ENCODE measurements at places on chromosomes 2 and 18.

DNA sequence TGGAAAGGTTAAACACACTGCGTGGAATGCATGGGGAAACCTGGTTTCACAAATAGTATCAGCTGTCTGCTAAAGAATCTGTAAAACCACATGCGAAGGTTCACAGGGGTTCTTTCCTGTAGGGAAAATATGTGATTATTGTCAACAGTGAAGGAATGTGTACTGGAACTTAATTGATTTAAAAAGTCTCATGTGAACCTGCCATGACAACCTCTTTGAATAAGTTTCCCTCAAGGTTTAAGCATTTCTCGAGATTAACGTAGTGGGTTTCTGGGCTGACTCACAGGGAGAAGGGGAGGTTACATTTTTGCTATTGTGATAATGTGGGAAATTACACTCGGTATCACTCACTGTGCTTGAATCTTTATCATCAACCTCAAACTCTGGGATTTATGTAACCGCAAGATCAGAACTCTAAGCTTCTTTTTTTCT lies 28.2 kb upstream of the IL1R1 start:
- no peak for DNase-seq

DNA sequence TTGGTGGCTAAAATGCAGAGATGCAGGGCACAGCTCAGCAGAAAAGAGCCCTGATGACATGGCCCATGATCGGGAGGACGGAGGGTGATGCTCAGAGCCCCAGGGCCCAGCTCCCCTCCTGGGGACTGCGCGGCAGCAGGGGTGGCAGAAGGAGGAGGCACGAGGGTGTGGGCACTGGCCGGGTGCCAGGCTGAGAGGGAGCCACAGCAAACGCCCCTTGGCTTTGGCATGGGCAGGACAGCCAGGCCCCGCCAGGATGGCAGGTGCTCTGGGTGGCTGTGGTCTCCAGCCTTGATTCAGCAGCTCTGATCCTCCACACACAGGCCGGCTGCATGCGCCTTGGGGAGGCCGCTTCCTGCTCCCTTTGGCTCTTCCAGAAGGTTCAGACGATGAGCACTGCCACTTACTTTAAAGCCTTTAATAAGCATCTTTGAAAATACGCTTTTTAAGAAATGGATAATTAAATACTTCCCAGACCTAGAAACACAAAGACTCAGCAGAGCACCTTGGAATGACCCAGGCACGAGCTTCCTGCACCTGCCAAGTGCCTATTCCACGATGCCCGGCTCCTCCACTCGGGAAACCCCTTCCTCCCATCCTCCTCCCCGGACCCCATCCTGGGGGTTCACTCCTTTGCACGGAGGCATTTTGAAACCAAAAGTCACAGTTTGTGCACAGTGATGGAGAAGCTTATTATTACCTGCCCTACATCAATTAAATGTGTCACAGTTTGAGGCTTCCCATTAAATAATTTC lies 78.5 kb upstream of the SNTG2 start:
- DNase-seq: no peak

DNA sequence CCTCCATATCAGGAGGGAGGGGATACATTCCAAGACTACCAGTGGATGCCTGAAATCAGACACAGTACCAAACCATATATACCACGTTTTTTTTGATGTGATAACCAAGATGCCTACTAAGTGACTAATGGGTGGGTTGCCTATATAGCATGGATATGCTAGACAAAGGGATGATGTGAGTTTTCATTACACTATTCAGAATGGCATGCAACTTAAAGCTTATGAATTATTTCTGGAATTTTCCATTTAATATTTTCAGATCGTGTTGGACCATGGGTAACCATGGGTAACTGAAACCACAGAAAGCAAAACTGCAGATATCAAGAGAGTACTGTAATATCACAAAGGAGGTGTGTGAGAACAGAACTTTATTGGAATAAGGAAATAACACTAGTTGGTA lies 39.6 kb upstream of the CRACDL start:
- DNase-seq: no peak

GRCh38 chr2:206241736-206242135 lies 32.7 kb upstream of the ZDBF2 start:
- DNase-seq: no peak

GRCh38 chr2:233597522-233597921 lies 19.9 kb upstream of the UGT1A8 start:
- no peak for DNase-seq

DNA sequence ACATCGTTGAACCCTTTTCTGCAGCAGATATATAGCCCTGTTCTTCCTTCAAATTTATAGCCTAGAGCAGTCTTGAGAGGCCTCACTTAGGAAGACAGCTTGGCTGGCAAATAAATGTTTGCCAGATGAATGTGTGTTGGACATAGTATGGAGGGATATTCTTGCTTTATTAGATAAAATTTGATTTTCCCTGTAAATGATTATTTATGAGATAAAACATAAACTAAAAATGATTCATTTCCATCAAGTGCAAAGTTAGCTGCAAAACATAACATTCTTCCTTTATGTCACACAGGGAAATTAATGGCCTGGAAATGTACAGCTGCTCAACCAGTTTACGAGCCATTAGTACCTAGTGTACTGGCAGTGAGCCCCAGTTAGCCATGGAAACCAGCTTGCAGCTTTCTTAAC lies 82.5 kb downstream of the LIMS1 start:
- no peak for DNase-seq

GRCh38 chr2:53268086-53268485 lies 499.5 kb upstream of the CHAC2 start:
- no peak for DNase-seq

DNA sequence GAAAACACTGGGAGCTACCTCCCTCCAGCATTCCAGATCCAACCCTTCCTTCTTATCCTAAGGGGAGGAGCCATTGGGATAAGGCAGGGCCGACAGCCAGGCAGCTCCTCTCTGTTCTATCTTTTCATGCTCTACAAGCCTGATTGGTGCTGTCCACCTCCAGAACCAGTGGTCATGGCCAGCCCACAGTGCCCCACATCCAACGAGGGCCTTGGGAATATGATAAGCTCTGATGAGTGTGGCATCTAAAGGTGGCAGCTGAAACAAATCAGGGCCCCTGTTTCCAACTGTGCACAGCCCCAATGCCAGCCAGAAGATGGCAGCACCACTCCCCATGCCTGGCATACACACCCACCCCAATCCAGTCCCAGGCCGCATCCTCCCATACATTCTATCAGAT lies 329.3 kb downstream of the C1D start:
- DNase-seq: peak; percentile 34

GRCh38 chr2:238113611-238114010 lies 13.5 kb downstream of the ESPNL start:
- DNase-seq: no peak

All from NCI-H1436 (cell line).